ENCODE measurements at places on chromosomes 1 and 21.

GRCh38 chr1:168626326-168626725, 49.9 kb downstream of the XCL1 start:
- DNase-seq: no peak

DNA sequence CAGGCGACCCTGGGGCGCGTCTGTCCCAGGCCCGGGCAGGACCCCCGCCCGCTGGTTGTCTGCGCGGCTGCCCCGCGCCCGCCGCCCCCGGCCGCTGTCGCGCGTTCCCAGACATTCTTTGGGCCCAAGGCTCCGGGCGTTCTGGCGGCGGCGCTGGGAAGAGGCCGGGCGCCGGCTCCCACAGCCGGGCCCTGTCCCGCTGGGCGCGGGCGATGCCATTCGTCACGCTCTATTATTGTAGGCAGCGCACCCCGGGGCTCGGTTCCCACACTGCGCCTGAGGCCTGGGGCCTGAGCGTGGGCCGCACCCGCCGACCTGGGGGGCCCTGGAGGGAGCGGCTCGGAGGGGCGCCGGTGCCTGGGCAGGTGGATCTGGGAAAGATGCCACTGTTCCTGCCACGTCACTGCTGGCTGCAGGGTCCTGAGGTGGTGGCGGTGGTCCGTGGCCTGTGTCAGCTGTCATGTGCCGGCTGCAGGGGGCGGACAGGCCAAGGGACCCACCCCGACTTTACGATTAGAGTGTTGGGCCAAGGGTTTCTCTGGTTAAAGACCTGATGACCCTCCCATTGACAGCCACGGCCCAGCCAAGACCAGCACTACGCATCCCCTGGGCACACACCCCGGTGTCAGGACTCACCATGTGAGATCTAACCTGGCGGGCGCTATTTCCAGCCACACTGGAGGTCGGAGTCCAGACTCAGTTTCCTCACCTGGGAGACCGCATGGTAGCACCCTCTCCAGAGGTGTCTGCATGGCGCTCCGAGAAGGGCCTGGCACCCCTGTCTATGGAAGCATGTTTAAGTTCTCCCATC, 55.1 kb upstream of the ADARB1 start:
- no peak for DNase-seq

DNA sequence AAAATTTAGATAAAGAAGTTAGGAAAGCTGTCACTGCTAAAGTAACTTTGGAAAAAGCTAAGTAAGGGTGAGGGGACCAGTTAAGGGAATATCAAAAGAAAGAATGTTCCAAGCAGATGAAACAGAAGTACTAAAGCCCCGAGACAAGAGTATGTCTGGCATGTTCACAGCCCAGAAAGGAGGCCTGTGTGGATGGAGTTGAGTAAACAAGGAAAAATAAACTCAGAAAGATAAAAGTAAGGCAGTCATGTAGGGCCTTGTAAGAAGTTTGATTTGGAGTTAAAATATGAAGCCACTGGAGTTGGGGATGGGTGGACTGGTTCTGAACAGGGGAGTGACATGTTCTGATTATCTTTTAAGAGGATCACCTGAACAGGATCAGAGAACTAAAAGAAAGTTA, 177.9 kb downstream of the CDC42BPA start:
- no peak for DNase-seq

DNA sequence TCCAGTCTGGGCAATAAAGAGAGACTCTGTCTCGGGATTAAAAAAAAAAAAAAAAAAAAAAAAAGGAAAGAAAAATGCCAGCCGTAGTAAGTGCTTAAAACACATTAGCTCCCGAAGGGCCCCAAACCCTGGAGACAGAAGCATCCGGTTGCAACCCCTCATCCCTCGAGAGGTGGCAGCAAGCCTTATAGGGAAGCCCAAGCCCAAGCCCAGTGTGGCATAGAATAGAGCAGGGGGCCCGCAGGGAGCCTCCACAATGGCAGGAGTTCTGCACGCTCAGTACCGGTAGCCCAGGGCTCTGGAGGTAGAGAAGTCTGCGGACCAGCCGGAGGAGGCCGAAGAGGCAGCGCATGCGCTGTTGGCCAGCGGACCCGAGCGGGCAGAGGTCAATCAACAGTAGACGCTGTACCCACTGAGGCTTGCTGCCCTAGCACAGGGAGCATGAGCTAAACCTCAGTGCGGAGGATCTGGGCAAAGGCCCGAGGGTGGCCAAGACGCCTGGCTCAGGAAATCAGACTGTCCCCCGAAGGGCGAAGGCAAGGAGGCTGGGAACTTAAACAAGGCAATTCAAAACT, 34.1 kb upstream of the C1orf198 start:
- DNase-seq: no peak

DNA sequence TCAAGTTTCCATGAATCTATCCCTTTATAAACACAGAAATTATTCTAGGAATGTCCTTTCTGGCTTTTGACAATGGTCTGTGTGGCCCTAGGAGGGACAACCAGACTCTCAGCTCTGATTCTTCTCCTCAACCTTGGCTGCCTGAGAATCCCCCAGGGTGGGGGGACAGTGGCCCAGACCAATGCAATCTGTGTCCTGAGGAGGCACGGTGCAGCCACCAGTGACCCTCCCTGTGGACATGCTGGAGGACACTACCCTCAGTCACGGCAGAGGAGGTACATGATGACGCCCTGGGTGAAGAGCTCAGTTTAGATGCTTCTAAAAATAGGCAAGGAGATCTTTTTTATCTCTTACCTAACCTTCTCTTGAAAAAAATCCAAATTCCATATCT, 91.7 kb downstream of the PGBD5 start:
- DNase-seq: no peak

DNA sequence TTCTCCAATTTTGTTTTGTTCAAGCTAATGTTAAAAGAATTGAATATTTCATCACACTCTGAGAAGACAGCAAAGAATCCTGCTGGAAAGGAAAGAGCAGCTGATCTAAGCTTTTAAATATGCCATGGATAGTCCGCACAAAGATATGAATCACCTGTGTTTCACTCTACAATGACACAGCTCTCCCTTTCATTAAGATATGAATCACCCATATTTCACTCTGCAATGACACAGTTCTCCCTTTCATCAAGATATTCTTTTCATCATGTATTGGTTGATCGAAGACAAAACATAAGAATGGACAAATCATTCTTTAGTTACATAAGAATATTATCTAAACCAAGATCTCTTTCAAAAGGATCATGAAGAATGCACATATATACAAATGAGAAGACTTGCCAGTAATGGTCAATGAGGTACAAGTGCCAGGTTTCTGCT, 367.3 kb downstream of the SMYD3 start:
- DNase-seq: no peak

Data from stimulated activated CD8-positive, alpha-beta memory T cell treated with anti-CD3 and anti-CD28 coated beads, Interleukin-2, amount 100 ng/mL, for 1 hour (primary cell).